ENCODE measurements at places on chromosomes 6 and 20.

GRCh38 chr6:29974901-29975560, 32.7 kb downstream of the HLA-A start:
- no peak for DNase-seq

GRCh38 chr20:39036851-39037250, 74.7 kb downstream of the DHX35 start:
- no peak for DNase-seq

- DNase-seq = no peak
Measured at GRCh38 chr6:43950051-43950605, 177.1 kb downstream of the MRPL14 start.

DNA sequence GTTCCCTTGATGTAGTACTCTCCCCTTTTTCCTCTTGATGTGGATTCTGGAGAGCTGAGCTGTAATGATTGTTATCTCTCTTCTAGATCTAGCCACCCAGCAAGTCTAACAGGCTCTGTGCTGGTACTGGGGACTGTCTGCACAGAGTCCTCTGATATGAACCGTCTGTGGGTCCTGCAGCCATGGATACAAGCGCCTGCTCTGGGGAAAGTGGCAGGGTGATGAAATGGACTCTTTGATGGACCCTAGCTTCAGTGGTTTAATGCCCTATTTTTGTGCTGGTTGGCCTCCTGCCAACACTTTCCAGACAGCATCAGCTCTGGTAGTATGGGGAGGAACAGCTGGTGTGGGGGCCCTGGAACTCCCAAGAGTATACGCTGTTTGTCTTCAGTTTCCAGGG, 216.3 kb downstream of the ADGRG6 start:
- DNase-seq = no peak

DNA sequence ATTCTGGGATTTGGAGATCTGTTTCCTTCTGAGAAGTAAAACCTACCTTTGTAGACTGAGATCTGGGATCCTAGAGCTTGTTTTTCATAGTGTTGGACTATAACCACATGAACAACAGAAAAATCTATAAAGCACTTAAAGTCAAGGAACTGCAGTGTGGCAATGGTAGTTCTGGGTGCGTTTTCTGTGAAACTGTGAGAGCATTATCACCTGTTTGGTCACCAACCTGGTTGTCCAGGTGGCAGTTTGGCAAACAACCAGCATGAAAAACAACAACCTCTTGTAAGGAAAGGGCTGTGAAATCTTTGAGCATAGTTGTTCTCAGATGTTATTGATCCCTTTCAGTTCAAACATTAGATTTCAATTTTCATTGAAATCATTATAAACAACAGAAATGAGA, 215.8 kb upstream of the CITED2 start:
- no peak for DNase-seq

- DNase-seq = no peak
Measured at GRCh38 chr20:48158014-48158413, 372.7 kb upstream of the SULF2 start.

DNA sequence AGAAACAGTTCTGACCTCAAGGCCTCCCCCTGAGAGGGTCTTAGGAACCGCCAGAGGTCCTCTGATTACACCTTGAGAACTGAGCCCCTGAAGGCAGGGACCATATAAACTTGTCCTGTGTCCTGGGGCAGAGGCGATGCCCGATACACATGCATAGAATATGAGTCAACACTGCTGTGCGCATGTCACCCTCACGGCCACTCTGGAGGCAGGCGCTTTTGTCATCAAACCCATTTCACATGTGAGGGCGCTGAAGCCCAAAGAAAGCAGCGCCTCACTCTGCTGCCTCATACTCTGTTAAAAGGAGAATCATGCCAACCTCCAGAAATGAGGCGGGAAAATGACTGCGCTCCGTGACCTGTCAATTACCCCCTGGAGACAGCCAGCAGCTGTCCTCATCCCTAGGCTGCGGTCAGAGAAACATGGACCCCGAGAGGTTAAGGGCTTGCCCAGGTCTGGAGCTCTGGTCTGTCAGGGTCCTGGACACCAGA, 158.3 kb downstream of the GRM4 start:
- no peak for DNase-seq

GRCh38 chr20:58839474-58839874, 11.2 kb downstream of the GNAS-AS1 start:
- peak; percentile 58 for DNase-seq

DNA sequence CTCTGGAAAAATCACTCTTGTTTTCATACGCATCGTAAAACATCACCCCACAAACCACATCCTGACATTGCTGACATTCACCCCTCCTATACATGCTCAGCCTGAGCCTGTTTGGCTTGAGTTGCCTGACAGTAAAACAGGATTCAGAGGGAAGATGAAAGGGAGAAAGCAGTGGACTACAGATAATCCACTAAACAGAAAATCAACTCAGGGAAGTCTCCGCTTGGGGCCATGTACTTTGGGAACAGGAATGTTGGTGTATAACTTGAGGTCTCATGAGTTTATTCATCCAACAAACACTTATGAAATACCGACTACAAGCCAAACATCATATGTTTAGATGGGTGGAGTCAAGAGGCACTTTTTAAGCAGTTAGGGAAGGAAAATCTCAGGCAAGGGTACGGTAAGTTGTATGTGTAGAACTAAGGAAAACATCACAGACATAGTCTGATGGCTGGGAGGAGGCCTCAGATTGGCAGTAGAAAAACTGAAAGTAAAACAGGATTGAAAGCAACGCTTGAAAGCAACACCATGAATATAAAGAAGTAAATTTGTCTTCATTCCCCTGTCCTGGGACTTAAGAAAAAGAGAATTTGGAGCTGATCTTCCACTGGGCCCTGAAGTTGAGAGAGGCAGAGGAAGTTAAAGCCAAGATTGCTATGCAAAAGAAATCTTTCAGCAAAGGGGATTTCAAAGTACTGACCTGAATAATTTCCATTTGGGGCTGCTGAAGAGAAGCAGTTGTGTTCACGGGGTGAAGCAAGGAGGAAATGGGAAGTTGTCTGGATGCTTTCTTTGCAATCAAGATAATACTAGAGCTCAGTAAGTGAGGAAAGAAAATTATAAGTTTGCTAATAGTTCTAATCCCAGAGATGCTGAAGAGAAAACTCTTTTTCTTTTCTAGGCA, 28.8 kb downstream of the PDE7B start:
- peak; percentile 35 for DNase-seq

- DNase-seq = no peak
Measured at GRCh38 chr20:45920462-45921336, 8.7 kb upstream of the PLTP start.

DNA sequence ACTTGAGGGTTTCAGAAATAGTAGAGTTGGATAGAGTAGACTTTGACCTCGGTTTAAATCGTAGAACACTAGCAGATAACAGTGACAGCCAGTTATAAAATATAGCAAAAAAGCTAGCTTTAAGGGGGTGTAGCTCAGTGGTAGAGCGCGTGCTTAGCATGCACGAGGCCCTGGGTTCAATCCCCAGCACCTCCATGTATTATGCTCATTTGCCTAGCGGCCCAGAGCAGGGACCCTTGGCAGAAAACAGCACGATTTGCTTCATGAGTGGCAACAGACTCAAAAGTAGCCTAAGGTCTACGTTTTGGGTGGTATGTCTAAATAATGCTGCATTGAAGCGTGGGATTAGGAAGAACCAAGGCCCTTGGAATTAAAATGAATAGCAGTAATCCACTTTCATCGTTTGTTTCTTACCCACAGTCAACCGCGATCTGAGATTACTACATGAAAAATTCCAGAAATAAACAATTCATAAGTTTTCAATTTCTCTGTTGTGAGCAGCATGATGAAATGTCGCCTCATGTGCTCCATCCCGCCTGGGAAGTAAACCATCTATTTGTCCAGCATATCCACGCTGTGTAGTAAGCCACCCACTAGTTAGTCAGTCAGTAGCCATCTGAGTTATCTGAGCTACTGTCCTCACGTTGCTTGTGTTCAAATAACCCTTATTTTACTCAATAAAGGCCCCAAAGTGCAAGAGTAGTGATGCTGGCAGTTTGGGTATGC, 184.9 kb downstream of the GPX5 start:
- DNase-seq = no peak

- DNase-seq = no peak
Measured at GRCh38 chr6:99165838-99166237, 183.6 kb downstream of the FAXC start.

DNA sequence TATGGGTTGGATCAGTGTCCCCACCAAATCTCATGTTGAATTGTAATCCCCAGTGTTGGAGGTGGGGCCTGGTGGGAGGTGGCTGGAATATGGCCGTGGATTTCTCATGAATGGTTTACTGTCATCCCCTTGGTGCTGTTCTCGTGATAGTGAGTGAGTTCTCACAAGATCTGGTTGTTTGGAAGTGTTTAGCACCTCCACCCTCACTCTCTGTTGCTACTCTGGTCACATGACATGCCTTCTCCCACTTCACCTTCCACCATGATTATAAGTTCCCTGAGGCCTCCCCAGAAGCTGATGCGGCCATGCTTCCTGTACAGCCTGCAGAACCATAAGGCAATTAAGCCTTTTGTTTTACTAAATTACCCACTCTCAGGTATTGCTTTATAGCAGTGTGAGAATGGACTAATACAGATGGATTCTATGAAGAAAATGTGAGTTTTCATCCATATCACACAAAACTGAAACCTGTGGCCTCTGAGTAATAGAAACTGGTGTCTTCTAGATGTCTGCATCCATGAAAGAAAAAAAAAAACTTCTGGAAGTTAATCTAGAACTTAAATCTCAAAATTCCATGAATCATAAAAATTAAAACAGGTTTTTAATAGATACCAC, 39.3 kb downstream of the MBOAT1 start:
- no peak for DNase-seq

DNA sequence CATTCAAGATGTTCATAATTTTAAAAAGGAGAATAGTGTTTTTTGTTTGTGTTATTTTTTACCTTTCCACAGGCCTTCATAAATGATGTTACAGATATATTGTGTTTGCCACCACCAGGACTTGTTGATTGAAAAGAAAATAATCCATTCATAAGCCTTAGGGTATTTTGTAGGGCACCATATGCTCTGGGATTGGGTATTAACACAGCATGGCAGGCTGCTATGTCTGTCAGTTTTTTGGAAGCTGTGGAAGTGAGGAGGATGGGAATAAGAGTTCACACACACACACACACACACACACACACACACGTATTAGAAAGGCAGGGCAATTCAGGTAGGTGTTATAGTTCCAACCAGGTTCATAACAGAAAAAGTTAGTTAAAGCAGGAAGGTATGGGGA, 237.9 kb downstream of the HDGFL1 start:
- DNase-seq = no peak

GRCh38 chr6:2184700-2185455, 60.5 kb downstream of the GMDS start:
- DNase-seq = no peak

DNA sequence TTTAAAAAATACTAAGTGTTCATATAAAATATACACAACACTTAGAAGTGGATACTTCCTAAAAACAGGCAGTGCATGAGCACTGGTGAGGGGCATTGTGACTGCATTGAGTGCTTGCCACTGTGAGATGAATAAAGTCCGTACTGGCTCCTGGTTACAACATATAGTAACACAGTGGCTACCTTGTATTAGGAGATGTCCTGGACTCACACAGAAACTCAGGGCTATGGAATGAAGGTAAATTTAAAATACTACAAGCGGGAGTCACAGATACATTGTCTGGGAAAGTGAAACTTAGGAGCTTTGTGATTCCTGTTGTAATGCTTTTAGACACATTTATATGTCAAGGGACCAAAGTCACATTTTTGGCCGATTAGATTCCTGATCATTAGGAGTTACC, 36.5 kb upstream of the HLA-G start:
- no peak for DNase-seq

DNA sequence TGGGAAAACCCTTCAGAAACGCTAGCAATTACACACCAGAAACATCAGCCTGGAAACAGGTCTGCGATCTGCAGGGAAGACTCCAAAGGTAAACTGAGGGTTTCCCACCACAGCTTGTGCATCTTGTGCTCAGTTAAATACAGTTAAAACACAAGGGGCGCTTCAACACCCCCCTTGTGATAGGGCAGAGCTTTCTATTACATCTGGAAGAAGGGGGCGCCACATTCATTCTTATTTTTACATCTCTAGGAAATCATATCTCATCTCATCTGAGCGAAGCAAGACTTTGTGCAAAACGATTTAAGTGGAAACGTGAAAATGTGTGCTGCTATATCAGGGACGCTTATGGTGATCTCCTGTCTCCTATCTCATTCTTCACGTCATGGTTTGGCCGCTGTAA, 58.5 kb downstream of the PRND start:
- DNase-seq = no peak

DNA sequence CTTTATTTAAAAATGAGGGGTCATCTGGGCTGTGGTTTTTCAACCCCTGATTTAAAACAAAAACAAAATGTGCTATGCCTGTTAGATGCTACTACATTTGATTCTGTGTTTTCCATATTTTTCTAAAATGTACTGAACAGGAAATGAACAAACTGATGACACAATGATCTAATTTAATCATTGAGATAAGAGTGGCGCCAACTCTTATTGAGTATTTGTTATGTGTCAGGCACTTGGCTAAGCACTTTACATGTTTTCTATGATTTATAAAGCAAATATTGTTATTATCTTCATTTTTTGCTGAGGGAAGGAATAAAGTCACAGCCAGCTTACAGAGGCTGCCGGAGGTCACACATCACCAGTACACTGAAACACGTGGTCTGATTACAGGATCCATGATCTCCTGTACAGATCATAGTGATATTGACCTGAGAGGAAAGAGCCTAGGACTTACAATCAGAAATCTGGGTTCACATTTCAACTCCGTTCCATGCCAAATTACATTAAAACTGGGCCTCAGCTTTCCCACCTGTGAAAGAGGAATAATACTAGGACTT, 166.7 kb downstream of the ESR1 start:
- no peak for DNase-seq

DNA sequence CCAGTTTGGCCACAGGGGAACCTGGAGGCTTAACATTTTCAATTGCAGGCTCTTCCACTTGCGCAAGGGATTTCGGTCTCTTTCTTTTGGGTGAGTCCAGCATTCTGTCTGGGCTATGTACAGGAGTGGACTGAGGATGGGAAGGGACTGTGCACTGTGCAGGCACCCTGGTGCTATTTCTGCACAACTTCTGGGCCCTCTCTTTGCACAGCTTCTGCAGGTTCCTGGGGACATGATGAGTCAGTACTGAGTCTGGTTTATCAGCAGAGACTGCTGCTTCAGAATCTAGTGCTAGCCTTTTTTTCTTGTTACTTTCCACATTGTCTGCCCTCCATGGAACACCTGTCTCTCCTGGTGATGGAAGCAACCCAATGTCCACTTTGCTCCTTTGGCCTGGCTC, 78.5 kb upstream of the ASF1A start:
- DNase-seq = no peak

GRCh38 chr20:19495905-19496703, 262.0 kb upstream of the RIN2 start:
- no peak for DNase-seq

GRCh38 chr20:20498076-20498861, 130.4 kb downstream of the INSM1 start:
- no peak for DNase-seq

- DNase-seq = no peak
Measured at GRCh38 chr6:128233531-128233930, 286.9 kb downstream of the PTPRK start.

Data from activated naive CD4-positive, alpha-beta T cell treated with anti-CD3 and anti-CD28 coated beads, Interleukin-2, amount 50 U/mL, for 16 hours (primary cell).